Stimulated activated CD8-positive, alpha-beta memory T cell treated with anti-CD3 and anti-CD28 coated beads, Interleukin-7, amount 100 ng/mL, for 48 hours (primary cell): ENCODE measurements at places on chromosomes 13 and 19.

GRCh38 chr13:86906127-86906874 lies 764.9 kb upstream of the SLITRK5 start:
- no peak for DNase-seq

DNA sequence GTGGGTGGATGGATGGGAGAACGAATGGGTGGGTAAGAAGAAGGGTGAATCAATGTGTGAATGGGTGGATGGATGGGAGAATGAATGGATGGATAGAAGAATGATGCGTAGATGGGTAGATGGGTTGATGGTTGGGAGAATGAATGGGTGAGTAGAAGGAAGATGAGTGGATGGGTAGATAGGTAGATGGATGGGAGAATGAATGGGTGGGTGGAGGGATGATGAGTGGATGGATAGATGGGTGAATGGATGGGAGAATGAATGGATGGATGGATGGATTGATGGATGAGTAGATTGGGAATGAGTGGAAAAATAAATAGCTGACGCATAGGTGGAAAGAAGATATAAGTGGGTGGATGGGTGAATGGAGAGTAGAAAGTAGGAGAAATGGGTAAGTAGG lies 16.5 kb downstream of the VSTM2B start:
- DNase-seq = no peak

- no peak for DNase-seq
Measured at GRCh38 chr19:45752639-45753038, 16.4 kb downstream of the SIX5 start.

- no peak for DNase-seq
Measured at GRCh38 chr13:41458761-41459431, 1.5 kb downstream of the RGCC start.

GRCh38 chr19:56740501-56740900 lies 68.9 kb upstream of the ZNF835 start:
- no peak for DNase-seq
